ENCODE measurements at places on chromosomes 7 and 10.

DNA sequence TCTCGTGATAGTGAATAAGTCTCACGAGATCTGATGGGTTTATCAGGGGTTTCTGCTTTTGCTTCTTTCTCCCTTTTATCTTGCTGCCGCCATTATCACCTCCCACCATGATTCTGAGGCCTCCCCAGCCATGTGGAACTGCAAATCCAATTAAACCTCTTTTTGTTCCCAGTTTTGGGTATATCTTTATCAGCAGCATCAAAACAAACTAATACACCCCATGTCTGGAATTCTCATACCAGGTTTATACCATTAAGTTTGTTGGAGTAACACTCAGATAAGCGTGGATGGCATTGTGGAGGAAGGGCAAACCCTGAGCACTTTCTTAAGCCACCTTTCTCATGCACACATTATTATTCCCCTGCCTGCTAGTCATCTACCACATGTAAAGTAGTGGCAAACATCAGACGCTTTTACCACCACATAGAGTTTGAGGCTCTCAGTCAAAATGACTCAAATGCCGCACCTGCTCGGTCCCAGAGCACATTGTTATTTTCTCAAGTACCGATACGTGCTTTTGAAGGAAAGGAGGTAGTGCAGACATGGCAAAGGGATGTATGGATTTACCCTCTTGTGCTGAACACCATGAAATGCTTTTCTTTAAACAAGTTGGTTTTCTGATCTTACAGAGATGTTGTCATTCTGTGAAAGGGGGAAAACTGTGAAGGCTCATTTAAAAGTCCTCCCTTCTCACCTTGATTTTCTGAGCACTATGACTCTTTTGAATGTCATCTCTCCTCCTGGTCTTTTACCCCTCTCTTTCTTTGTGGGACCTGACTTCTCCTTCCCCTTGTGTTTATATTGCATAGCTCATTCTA, 429.7 kb downstream of the EXOC4 start:
- no peak for DNase-seq

DNA sequence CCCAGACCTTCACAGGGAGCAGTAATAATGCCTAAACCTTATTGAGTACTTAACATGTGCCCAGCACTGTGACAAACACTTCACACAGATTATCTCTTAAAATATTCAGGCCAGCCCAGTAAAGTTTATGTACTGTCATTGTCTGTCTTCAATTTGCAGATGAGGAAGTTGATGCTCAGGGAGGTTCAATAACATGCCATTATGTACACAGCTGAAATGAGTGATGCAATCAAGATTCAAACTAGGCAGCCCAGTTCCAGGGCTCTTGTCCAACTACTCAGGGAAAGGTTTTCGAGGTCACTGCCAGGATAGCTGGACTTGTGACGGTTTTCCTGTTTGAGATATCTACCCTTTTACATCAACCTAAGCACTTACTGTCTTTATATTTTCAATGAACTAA, 56.1 kb downstream of the AUTS2 start:
- DNase-seq = peak; percentile 93

GRCh38 chr7:117284692-117285091, 38.2 kb downstream of the WNT2 start:
- no peak for DNase-seq

- no peak for DNase-seq
Measured at GRCh38 chr7:83559887-83560286, 89.1 kb downstream of the SEMA3E start.

DNA sequence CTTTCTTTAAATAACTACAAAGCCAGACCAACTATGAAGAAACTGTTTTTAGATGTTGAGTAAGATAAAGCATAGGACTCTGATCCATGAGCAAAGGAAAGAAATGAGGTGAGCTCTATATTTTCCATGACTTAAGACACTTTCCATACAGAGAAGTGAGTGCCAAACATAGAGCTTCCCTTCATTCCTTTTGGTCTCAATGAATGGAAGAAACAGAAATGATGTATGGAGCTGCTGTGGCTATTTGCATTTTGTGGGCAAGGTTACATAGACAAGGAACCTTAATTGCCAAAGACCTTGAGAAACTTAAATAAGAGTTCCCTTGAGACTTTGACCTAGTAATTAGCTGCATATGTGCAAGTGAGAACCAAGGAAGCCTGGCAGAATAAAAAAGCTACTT, 1152.2 kb downstream of the XPNPEP1 start:
- DNase-seq = no peak

GRCh38 chr7:94336009-94336408, 58.7 kb upstream of the COL1A2 start:
- no peak for DNase-seq

- DNase-seq = no peak
Measured at GRCh38 chr7:31957090-31957720, 113.0 kb downstream of the PDE1C start.

DNA sequence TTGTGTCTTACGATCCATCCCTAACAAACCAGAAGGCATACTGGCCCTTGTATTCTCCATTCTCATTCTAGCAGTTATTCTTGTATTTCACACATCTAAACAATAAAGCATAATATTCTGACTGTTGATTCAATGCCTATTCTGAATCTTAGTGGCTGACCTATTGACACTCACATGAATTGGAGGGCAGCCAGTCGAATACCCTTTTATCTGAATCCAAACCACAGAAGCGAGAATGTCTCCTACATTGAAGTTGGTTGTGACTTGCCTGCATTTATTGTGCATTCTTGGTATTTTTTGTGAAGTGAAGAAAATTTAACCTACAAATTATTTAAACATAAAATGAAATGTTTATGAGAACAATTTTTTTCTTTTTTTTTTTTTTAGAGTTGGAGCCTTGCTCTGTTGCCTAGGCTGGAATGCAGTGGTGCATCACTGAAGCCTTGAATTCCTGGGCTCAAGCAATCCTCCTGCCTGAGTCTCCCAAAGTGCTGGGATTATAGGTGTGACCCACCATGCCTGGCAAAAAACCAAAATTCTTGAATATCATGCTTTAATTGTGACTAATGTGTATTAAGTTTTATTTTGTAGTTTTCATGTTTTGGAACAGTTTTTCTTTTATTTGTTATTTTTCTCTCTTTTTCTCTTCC, 22.7 kb downstream of the EXOC4 start:
- DNase-seq = no peak

GRCh38 chr10:118047157-118047719, 497 bp upstream of the RAB11FIP2 start:
- DNase-seq = peak; percentile 56

DNA sequence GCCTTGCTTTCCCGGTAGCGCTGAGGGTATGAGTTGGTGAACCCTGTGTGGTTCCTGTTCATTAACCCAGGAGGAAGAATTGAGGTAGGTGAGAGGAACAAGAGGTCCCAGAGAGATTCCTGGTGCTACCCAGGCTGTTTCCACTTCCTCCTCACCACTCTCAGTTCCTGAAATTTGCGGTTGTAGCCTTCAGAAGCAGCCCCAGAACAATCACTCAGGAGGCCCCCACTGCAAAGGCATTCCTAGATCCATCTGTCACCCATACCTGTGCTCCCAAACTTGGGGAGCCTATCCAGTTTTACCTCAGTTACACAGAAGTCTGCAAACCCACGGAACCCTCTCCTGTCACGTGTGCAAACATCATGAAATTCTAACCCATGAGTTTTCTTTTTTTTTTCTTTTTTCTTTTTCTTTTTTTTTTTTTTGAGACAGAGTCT, 9.0 kb upstream of the PIP4K2A start:
- no peak for DNase-seq

DNA sequence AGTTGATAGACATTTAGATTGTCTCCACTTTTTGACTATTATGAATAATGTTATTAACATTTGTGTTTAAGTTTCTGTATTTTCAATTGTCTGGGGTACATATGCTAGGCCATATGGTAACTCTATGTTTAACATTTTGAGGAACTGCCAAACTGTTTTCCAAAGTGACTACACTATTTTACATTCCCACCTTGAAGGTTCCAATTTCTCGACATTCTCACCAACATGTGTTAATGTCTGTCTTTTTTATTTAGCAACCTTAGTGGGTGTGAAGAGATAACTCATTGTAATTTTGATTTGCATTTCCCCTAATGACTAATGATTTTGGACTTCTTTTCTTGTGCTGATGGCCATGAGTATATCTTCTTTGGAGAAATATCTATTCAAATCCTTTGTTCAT, 832.4 kb downstream of the DNAJB9 start:
- DNase-seq = no peak

DNA sequence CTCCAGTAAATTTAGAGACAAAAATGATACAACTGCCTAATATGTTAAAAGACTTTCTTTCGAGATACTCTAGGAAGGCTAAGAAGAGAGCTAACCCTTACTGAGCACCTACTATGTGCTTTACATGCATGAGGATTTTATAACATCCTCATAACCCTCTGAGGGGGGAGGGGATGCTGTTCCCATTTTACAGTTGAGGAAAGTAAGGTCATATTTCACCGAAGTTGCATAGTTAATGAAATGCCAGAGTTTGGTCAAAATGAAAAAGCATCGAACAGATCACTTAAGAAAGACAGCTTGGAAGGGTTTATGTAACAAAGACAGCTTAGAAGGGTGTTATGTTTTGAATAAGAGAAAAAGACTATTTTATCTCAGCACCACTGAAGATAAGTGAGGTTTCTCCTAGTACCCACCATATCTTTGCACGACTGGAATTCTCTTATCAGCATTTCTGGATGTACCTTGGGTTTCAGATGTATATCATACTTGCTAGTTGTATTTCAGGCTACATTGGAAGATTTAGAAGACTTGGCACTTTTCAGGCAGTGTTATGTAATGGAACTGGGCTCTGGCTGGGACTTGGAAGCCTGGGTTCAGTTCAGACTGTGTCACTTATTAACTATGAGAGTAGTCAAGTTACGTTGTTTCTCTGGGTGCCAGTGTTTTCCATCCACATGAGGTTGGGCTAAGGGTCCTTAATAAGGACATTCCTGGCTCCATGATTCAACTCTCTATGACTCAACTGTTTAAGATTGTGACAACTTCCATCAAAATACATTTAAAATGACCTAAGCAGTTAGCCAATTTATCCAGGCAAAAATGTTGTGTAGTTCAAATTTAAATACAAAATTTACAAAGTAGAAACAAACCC, 6.0 kb downstream of the RHOBTB1 start:
- DNase-seq = no peak

- DNase-seq = peak; percentile 53
Measured at GRCh38 chr7:39948375-39948955, 1.6 kb upstream of the CDK13 start.

GRCh38 chr10:130363051-130363450, 226.9 kb downstream of the GLRX3 start:
- DNase-seq = no peak

DNA sequence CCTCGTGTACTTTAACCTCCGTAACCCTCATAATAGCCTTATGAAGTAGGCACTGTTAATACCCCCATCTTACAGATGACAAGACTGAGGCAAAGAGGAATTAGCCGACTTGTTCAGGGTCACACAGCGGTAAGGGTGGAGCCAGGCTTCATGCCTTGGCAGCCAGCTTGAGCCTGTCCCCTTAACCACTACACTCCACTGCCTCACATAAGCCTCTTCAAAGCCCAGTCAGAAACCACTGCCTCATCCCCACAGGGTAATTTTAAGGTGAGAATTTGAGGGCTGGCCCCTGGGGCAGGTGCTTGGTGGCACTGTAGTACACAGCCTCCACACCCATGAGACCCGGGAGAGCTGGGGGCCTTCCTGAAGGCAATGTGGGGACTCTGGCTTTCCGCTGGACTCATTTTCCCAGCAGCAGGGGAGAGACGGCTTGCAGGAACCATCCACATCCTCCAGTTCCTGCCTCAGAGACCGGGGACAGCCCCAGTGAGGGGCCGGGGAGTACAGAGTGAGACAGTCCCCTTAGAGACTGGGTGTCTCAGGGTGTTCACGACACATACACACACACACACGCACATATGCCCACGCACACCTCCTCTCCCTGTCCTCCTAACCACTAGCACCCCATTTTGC, 7.6 kb upstream of the C10orf105 start:
- no peak for DNase-seq

DNA sequence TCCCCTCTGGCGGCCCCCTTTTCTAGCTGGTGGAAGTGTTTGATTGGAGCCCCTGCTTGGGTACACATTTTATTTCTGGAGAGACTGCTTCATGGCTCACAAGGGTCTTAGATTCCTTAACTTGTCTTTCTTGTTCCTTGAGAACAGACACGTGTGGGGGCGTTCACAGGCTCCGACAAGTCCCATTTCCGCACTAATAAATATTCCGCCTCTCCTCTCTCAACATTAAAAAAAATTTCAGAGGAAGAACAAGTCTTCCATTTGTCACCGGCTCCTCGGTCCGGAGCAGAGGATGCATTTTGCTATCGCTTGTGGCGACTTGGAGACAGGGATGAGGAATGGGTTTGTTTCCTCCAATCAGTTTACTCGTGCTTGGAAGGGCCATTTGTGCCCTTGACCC, 134.0 kb upstream of the PODXL start:
- no peak for DNase-seq

- no peak for DNase-seq
Measured at GRCh38 chr7:124915242-124915641, 14.4 kb downstream of the POT1 start.

DNA sequence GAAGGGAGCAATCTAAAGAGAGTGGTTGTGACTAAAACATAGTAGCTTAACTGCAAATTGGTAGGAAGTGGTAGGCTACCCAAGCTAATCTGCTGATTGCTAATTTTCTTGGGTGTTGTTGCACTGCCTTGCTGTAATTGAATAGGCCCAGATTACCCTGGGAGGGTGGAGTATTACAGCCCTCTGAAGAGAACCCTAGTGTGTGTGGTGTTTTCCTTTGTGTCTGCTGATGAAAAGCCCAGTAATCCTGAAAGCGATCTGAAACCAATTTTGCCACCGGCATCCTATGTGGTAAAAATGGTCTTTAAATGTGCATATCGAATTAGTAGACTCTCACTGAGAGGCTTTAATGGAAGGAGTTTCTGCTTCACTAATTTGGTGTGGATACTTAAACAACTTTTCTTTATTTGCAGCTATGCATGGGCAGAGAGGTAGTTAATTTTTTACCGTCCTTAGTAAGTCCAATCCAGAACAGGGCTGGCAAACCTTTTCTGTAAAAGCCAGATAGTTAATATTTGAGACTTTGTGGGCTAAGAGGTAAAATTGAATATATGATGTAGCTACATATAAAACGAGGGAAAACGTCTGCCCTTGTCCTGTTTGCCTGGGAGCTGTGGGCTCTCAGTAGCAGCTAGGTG, 92.5 kb downstream of the CSTF2T start:
- DNase-seq = no peak

- DNase-seq = no peak
Measured at GRCh38 chr7:2143450-2143849, 89.3 kb downstream of the MAD1L1 start.

- no peak for DNase-seq
Measured at GRCh38 chr10:84291384-84291783, 37.0 kb upstream of the CCSER2 start.

DNA sequence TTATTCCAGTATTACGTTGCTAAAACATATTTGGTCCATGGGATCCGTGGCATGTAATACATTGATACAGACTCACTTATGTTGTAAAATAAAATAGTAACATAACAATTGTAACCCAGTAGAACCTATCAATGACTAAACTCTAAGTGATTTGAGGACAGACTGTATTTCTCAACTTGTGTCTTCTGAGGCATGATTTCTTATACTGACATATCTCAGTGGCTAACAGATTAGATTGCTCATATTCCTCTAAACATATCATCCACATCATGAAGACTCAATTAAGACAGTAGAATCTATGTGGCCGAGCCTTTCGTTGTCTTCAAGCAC, 72.3 kb downstream of the CREB5 start:
- DNase-seq = no peak

GRCh38 chr10:48399056-48399541, 92.6 kb downstream of the MAPK8 start:
- DNase-seq = no peak

All from NCI-H1092 treated with DMSO at 0.1 percent for 48 hours (cell line).